ENCODE measurements at places on chromosomes 16 and 17.

DNA sequence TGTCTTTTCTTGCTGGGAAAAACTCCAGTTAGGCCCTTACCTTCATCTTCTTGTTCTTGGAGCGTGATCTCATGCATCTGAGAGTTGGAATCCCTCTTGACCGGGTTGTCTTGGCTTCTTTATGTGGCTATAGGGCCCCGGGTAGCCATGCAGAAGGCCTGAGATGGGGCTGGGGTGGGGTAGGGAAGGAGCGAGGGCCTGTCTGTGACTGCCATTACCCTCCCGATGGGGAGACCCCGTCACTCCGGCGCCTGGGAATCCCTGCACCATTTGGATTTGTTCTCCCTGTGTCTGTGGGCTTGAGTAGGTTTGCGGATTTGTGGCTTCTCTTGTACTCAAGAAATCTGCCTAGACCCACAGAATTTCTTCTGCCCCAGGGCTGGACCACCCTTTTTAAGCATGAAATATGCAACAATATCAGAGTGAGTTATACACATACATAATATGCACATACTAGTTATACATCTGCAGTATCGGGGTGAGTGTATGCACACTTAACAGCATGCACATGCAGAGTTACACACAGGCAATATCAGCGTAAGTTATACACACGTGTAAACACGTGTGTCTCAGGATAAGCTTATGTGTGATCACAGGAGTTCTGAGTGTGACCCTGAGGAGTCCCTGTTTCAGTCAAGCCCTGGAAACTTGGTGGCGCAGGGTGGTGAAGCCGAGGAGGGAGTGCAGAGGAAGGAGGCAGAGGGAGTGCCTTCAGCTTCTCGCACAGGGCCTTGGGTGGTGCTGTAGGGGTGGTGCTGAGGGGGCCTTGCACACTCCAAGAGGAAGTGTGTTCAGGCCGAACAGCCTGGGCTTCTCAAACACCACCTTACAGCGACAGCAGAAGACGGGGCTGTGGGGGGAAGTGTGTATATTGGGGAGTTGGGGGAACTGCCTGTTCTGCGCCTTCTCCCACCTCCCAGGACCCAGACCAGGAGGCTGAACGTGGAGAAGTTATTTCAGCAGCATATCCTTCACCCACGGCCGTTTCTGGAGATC, 18.5 kb downstream of the CCDC42 start:
- DNase-seq, result no peak

- no peak for DNase-seq
Observed at GRCh38 chr16:76676356-76676755, 399.2 kb downstream of the CNTNAP4 start.

GRCh38 chr17:30368912-30369720, 9.6 kb upstream of the CPD start:
- no peak for DNase-seq

DNA sequence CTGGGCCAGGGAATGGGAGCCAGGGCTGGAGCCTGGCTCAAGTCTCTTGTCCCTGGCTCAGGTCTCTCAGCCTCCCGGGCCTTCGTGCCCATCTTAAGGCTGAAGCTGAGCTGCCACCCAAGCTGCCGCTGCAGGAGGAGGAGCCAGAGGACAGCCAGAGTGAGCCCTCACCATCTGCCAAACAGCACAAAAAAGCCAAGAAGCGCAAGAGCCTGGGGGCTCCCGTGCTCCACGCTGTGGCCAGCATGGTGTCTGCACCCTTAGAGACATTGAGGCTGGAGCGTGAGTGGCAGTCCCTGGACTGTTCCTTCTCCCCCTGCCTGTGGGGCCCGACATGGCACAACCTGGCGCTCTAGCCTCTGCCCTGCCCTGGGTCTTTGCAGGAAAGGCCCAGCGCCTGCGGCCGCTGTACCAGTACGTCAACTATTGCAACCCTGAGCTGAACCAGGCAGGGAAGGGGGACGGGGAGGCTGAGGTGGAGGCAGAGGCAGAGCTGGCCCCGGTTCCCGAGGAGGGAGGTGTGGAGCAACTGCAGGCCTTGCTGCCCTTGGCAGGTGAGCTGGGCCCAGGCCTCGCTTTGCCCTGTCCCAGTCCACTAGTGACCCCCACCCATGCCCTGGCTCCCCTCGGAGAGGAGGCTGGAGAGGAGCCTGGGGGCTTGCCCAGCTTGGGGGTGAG, 1.3 kb downstream of the C16orf86 start:
- DNase-seq, result no peak

DNA sequence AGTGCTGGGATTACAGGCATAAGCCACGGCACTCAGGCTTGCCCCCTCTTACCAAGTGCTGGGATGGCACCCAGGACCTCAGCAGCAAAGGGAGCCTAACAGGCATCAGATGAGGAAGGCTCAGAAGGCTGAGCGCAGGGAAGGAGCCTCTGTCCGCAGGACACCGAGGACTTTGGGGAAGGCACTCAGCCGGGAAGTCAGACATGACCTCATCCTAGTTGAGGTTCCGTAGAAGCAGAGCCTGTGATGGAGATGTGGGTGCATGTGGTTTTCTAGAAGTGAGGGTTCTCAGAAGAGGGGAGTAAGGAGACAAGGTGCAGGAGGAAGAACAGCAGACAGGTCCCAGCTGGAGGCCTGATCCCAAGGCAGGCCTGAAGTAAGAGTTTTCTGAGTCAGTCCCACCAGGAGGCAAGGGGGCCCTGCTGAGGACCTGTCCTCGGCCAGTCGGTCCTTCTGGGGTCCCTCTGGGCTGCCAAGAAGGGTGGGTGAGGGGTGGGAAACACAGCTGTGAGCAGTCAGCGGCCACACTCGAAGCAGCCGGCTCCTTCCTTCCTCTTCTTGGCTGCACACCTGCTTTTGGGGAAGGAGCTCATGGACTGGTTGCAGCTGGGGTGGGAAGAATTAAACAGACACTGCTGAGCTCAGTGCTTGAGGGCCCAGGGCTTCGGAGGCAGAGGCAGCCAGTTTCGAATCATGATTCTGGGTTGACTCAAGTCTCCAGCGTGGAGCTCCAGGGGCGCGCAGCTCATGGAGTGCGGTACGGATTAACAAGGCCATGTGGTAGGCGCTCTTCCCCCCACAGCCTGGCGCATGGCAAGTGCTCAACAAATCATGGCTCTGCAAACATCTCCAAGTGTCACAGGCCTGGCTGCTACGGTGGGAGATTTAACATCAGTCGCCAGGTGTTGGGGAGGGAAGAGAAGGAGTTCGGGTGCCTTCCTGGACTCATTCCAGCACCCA, 38.9 kb upstream of the SNN start:
- DNase-seq, result no peak

GRCh38 chr16:67445441-67445912, 14.6 kb downstream of the HSD11B2 start:
- DNase-seq, result no peak

DNA sequence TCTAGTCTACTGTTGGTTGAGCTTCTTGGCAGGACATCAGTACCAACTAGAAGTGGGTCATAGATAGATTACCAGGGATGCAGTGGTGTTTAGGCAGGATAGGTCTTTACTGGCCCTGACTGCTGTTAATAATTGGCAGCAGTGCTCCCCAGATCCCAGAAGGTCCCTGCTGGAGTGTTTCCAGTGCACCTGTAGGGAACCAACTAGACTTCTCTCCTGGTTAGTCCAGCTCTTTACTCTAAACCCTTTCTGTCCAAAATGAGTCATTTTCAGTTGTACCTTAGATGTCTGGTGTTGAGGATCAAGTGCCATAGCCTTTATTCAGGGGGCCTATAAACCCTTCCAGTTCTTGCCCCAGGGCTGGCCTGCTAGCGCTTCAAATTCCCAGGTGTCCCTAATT, 8.7 kb downstream of the POLR2C start:
- DNase-seq, result no peak

DNA sequence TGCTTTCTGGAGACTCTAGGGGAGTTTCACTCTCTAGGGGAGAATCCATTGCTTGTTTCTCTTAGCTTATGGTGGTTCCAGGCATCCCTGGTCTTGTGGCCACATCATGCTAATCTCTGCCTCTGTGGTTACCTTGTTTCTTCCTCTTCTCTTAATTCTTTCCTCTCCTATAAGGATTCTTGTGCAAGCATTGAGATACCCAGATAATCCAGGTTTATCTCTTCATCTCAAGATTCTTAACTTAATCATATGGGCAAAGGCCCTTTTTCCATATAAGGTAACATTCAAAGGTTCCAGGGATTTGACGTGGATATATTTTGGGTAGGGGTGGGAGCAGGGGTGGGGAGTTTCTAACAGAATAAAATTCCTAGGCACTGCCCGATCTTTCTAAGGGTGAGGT, 32.6 kb downstream of the FAM20A start:
- DNase-seq, result no peak

DNA sequence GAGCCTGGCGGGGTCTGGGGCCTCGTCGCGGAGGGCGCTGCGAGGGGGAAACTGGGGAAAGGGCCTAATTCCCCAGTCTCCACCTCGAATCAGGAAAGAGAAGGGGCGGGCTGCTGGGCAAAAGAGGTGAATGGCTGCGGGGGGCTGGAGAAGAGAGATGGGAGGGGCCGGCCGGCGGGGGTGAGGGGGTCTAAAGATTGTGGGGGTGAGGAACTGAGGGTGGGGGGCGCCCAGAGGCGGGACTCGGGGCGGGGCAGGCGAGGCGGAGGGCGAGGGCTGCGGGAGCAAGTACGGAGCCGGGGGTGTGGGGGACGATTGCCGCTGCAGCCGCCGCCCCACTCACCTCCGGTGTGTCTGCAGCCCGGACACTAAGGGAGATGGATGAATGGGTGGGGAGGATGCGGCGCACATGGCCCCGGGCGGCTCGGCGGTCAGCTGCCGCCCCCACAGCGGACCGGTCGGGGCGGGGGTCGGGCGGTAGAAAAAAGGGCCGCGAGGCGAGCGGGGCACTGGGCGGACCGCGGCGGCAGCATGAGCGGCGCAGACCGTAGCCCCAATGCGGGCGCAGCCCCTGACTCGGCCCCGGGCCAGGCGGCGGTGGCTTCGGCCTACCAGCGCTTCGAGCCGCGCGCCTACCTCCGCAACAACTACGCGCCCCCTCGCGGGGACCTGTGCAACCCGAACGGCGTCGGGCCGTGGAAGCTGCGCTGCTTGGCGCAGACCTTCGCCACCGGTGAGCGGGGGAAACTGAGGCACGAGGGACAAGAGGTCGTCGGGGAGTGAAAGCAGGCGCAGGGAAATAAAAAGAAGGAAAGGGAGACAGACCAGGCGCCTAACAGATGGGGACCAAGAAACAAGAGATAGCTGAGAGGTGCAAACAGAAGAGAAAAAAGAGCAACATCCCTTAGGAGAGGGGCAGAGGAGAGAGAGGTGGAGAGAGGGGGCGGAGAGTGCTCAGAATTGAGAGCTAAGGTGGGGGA, at the start of gene PNMT:
TSS of gene PNMT (plus strand) at position 509 of the 980 bp plus-strand sequence. CDS start at position 532, 23 bp downstream.
- no peak for DNase-seq

- no peak for DNase-seq
Observed at GRCh38 chr17:4215882-4216570, 47.8 kb downstream of the ANKFY1 start.

GRCh38 chr17:3015890-3016289, 47.5 kb downstream of the OR1D5 start:
- DNase-seq, result no peak

DNA sequence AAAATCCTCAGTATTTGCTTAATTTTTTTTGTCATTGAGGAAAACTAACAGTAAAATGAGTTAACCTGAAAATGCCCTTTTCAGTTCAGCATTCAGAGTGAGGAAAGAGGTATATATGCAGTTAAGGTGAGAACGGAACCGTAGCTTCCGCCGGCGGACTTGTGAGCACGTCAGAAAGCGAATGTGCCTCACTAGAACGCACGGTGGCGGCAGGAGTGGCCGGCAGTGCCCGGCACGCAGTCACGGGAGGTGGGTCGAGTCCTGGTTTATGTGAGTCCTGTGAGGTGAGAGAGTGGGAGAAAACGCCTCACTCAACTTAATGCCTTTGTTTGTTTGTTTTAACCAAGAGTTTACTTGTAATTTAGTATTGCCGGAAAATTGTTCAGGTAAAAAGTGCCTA, 6.1 kb downstream of the SEC14L1 start:
- no peak for DNase-seq

GRCh38 chr16:31436221-31437045, 6.2 kb downstream of the ZNF843 start:
- DNase-seq, result no peak

GRCh38 chr16:15509593-15510535, 75.5 kb downstream of the BMERB1 start:
- DNase-seq, result no peak

DNA sequence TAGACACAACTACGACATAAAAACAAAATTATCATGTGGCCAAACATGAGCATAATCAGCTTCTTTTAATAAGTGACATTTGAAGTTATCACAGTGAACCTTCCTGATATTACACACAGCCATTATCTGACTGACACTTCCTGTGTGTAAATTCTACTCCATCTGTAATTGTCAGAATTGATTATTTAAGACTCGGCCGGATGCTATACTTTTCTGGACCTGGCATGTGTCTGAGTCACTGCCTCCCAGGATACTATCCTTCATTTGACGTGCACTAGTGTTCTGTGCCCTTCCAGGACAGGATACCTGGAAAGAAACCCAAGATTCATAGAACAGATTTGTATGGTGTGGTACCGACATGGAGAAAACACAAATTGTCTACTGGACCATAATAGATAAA, 242.0 kb downstream of the HS3ST3A1 start:
- no peak for DNase-seq

- DNase-seq, result no peak
Observed at GRCh38 chr17:67212714-67213417, 32.1 kb downstream of the HELZ start.

GRCh38 chr16:72848759-72849664, 198.9 kb downstream of the ZFHX3 start:
- no peak for DNase-seq

GRCh38 chr16:8929086-8929748, 34.5 kb downstream of the USP7 start:
- DNase-seq, result no peak

DNA sequence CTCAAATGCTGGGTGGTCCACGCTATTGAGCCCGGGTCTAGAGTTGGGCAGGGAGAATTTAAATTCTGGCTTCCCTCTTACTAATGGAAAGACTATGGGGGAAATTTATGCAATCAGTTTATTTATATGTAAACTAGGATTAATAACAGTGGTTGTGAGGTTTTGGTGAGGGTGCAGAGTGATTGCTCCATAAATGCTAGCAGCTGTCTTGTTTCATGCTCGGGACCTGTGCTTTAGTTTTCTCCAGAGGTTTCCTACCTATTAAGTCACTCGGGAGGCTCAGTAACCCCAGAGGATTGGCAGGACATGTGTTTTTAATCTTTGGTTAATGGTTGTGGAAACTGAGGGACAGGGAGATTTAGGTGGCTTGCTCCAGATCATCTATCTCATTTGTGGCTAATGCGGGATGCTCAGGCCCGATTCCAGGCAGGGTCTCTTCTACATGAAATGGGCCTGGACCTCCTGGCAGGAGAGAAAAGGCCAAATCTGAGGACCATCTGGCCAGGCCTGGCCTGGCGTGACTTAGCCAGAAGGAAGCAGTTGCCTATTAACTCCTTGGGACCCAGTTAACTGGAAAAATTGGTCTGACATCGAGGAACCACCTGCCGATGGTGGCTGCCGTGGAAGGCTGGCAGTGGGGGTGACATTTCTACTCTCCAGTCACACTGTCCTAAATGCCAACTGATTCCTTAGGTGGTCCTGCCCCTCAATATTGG, 2.1 kb downstream of the PRCD start:
- DNase-seq, result no peak

- no peak for DNase-seq
Observed at GRCh38 chr16:4566144-4566543, 10.0 kb downstream of the C16orf96 start.
